ENCODE measurements at places on chromosomes 11 and 22. TPM values are rescaled to one million over a fixed set of nuclear protein-coding genes. Genes with fewer than 3 reads are reported as not detected.

DNAJB13 gene
- 0.10 TPM for polyA plus RNA-seq

TRIM49 gene
- not detected for polyA plus RNA-seq

CELSR1 gene
- polyA plus RNA-seq = 1.4 TPM

SLN gene
- not detected for polyA plus RNA-seq

ACRV1 gene
- polyA plus RNA-seq = not detected

HEPN1 gene
- polyA plus RNA-seq = not detected

NDUFV1 gene
- 133 TPM for polyA plus RNA-seq

CTSW gene
- polyA plus RNA-seq = 0.07 TPM

TMEM225 gene
- not detected for polyA plus RNA-seq

C22orf31 gene
- polyA plus RNA-seq = not detected

USP2 gene
- polyA plus RNA-seq = 0.63 TPM

TCN2 gene
- 3.6 TPM for polyA plus RNA-seq

MIOX gene
- not detected for polyA plus RNA-seq

OR10A2 gene
- polyA plus RNA-seq = not detected

C11orf91 gene
- 0.10 TPM for polyA plus RNA-seq

MS4A3 gene
- polyA plus RNA-seq = not detected

MMP8 gene
- polyA plus RNA-seq = 0.11 TPM

EMID1 gene
- 1.3 TPM for polyA plus RNA-seq
